ENCODE measurements at places on chromosomes 6 and 20.
A peak's percentile ranks its signal among the peaks of the same experiment; 100 is the strongest.

DNA sequence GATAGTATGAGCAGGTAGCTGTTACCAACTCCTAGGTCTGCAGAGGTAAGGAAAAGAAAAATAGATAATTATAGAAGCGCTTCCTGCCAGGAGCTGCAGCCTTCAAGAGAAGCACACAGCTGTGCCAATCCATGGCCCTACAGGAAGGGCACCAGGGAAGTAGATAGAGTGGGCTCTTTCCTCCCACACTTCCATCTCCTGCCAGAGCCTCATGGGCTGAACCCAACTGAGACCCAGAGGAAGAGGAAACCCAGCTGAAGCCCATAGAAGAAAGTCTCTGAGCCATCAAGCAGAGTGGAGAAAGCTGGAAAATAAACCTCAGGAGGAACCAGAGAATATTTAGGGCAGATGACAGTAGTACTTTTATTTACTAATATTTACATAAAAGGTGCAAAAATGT, 146.7 kb upstream of the ATXN1 start:
- no peak for DNase-seq

- DNase-seq: no peak
These were observed 34.8 kb downstream of the ELOVL2 start for GRCh38 chr6:11009353-11009752.

DNA sequence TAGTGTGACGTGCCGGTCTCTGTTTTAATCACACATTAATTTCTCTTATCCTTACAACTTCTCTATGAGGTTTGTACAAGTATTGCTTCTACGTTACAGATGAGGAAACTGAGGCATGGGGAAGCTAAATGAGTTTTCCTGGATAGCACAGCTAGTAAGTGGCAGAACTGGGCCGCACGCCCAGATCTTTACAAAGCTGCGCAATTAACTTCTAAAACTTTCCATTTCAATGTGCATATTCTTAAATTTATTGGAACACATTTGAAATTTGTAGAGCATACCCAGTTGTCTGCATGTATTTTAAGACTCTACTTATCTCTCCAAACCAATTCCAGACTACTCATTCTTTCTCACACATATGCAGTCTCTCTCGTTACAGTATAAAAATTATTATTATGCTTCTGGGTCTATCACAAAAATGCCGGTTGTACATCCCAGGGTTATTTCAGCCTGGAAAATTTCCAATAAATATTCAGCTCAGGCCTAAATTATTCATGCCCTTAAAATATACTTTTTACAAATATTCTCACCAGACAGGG, 10.2 kb upstream of the PERP start:
- DNase-seq: no peak

DNA sequence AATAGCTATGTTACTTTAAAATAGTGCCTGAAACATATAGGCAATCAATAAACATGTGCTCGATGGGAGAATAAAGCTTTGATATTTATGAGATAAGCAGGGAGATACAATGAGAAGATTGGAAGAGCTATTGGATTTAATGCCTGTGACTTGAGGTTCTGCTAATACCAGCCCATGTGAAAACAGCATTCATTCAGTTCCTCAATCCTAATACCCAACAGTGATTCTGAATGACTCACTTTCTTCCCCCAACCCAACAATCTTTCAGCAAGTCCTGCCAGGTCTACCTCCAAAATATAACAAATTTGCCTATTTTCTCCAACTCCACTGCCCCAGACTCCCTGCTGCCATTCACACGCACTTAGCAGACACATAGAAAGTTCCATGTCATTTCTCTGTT, 26.6 kb upstream of the KLHL31 start:
- DNase-seq: no peak

- no peak for DNase-seq
These were observed 93.4 kb downstream of the DACT2 start for GRCh38 chr6:168226061-168226752.

GRCh38 chr6:3616565-3617176, 134.8 kb downstream of the PXDC1 start:
- no peak for DNase-seq

DNA sequence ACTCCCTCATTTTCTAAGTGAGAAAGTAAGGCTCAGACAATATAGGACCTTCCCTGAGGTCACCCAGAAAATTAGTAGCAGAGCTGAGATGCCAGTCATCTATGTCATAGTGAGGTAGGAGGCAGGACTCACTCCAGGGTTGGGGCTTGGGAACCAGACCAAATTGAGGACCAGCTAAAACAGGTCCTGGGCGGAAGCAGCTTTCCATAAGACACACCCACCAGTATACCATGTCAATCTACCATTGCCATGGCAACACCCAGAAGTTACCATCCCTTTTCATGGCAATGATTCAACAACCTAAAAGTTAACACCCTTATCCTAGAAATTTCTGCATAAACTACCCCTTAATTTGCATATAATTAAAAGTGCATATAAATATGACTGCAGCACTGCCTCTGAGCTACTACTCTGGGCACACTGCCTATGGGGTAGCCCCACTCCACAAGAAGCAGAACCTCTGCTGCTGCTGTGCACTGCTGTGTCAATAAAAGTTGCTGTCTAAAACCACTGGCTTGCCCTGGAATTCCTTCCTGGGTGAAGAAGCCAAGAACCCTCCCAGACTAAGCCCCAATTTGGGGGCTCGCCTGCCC, 30.3 kb upstream of the OCSTAMP start:
- DNase-seq: no peak

GRCh38 chr6:90086517-90086916, 192.2 kb downstream of the GJA10 start:
- no peak for DNase-seq

DNA sequence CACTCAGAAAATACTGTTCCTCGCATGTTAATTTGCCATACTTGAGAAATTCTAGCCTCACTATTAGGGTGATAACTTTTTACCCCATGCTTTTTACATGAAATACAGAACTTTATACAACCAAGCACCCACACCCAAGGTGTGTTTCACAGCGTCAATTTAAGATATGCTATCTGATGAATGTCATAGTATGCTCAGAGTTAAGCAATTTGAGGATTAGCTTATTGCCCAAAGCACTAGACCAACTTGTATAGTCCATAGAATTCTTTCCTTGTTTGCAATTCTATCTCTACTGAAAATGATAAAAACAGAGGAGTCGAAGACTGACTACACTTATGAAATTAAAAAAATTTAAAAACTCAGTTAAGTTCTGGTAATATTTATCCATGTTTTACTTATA, 82.1 kb upstream of the CARMIL1 start:
- DNase-seq: no peak

DNA sequence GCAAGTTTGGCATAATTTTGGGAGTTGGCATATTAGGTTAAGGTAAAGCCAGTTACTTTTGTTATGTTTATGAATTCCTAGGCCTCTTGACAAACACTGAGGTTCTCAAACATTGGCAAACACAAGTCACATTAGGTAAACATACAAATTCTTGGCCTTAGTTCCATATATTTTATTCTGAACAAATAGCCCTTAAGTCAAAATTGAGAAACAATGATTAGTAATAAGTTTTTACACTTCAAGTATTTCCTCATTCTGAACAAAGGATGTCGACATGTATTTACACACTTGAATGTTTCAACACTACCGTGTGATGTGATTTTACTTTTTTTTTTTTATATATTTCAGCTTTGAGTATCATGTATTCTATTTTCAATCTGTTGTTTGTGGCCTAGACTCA, 3.8 kb upstream of the ECHDC1 start:
- DNase-seq: no peak

DNA sequence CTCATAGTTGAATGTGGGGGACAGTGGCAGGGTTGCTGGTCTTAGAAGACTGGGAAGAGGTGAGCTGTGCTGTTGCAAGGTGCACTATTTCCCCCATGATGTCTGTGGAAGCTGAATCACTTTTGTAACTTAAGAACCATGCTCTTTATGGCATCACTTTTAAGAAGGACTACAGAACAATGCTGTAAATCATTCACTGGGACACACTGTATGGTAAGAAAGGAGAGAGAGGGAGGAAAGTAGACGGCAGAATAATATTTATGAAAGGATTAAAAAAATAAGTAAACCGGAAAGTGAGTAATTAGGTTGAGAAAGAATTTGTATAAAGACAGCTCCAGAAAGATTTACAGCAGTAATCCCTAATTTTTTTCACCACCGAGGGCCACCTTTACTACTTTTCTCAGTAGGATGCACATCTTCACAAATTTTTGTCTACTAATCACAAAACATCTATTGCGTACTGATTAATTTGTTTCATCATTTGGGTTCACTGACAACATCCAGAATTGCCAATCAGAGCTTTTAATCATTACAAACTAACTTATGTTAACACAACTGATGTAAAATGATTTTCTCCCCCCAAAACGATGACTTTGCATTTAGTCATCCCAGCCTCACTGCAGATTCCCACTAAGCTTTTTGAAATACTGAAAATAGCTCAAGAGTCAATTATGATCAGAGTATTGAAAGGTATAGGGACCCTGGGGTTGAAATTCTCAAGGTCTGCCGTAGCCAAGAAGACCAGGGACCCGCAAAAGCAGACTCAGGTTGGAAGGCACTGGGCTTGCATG, 560.7 kb upstream of the NOX3 start:
- no peak for DNase-seq

- no peak for DNase-seq
These were observed 25.0 kb downstream of the FBXO5 start for GRCh38 chr6:152957796-152958195.

DNA sequence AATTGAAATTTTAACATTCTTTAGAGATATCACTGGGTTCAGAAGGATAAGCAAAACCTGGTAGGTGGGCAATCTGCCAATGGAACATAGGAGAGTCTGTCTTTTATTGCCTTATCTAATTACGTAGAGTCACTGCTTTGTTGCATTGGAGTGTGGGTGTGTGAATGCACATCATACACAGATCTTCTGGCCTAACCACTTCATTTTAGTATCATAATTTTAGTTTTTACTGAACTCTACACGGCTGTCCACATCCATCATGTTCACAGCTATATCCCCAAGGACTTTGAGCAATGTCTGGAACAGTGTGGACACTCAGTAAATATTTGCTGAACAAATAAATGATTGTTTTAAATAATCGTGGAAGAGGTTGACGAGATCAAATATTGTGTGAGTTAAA, 104.6 kb upstream of the AKIRIN2 start:
- no peak for DNase-seq

- no peak for DNase-seq
These were observed 113.9 kb downstream of the ADAT2 start for GRCh38 chr6:143336446-143337152.

- DNase-seq: no peak
These were observed 47.3 kb upstream of the FYN start for GRCh38 chr6:111920578-111920977.

DNA sequence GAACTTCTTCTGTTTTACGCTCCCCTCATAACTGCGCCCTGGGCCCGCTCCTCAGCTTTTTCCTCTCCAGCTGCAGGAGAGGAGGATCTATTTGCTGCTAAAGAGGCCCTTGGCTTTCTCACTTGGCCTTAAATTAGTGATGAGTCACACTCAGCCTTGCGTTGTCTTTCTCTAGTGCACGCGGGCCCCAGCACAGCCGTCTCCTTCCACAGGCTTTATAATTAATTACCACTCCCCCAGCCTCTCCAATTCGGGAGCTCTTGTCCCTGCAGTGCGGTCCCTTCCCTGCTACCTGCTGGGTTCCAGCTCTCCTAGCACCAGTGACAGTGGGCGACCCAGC, 25.2 kb downstream of the PACSIN1 start:
- peak; percentile 29 for DNase-seq

GRCh38 chr6:43665376-43665775, 20.5 kb downstream of the RSPH9 start:
- DNase-seq: no peak

- no peak for DNase-seq
These were observed 51.8 kb upstream of the SLCO4A1 start for GRCh38 chr20:62590309-62591121.

DNA sequence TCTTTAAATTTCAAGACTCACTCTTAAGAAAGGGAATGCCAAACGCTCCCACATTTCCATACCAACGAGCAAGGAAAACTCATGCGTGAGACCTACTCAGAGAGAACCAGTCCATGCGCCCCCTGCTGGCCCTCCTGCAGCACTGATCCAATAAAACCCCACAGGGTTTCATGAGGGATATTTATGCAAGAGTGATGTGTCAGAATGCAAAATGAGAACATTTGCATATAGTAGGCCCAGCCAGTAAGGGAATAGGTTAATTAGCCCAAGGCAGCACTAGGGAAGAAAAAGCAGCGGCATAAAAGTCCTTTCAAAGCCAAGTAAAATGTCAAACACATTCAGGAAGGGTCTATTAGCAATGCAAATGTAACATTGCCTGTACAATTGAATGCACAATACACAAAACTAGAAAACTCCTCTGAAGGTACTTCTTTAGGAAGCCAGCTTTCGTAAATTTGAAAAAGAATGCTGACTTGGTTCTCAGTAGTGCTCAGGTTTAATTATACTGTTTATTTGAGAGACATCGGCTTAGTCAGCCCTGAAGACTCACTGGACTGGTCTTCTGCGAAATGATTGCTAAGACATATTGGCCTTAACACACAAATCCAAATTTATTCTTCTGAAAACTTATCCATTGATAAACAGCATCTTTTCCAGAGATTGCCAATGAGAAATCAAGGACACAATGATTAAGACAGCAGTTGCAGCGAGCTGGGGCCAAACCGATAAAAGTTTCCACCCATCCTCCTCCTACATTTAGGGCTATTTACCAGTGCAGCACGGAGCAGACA, 93.2 kb downstream of the GMPR start:
- DNase-seq: peak; percentile 76

DNA sequence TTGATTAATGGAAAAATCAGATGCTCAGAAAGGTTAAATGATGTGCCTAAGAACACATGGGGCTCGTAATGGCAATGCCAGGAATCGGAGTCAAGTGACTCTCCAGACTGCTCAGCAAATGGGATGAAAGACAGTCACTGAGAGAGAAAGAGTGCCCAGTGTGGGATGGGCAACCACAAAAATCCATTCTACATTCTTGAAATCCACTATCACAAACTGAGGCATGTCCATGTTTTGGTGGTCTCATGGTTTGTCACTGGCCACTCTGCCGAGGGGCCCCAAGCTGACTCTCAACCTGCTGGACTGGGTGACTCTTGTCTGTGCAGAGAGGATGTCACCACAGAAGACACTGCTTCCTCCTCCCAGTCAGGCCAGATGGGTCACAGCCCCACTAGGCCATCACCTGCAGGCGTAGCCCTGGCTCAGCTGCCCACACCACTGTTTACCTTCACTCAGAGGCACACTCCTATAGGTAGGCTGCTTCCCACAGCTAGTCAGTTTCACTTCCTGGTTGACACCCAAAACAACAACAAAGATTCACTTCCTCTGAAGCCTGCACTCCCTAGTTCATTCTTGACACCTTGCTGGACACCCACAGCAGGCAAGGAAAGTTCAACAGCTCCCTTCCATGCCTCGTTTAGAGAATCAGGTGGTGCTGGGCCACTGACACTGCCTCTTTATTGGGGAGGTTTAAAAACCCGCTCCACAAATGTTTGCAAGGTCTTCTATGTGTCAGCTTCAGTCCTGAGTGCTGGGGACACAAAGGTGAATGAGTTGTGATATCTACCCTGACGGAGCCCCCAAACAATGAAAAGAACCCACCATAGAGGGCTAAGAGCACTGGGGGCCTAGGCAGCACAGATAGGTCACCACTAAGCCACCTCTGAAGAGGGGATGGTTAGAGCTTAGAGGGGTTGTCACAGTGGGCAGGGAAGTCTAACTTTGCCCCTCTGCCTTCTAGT, 21.7 kb downstream of the MAP1LC3A start:
- no peak for DNase-seq
